ENCODE measurements at places on chromosomes 1 and 21.

- DNase-seq: peak; percentile 58
Observed at GRCh38 chr1:244796719-244797406, 38.6 kb upstream of the COX20 start.

- peak; percentile 5 for DNase-seq
Observed at GRCh38 chr1:110686188-110686587, 11.4 kb upstream of the KCNA3 start.

- no peak for DNase-seq
Observed at GRCh38 chr1:176068901-176069300, 138.2 kb downstream of the COP1 start.

DNA sequence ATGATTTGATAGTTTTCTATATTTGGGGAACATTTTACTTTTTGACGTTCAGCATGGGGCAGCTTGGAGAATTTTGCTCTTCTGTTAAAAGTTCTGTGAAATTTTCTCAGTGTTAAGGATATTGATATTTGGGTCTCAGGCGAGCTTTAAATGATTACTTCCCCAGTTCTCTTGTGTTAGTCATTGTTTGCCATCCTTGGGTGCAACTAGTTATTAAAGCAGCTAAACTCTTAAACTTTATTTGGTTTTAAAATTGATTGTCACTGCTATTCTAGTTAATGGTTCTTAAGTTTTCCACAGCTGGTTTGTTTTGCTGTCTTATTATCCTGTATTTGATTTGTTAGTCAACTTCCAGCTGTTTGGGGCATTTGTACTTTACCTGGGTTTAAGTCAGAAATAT is 9.0 kb downstream of the COG2 start:
- no peak for DNase-seq

DNA sequence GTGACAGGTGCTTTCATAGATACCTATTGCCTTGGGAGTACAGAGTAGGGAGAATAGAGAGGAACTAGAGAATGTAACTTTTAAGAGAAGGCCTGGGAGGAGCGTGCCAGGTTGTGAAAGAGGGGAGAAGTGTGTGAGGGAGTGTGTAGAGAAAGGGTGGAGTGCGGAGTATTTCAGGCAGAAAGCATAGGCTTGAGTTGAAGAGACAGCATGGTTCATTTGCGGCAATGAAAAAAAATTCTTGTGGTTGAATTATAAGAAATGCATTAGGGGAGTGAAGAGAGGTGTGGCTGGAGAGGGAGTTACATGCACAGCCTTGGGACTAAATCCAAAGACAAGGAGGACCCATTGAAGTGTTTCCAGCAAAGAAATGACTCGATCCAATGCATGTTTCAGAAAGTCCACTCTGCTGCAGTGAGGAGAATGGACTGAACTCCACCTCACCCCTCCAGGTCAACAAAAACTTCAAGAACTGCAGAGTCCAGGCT is 81.7 kb upstream of the ADAM30 start:
- no peak for DNase-seq

- no peak for DNase-seq
Observed at GRCh38 chr1:99675292-99675691, 29.4 kb downstream of the PALMD start.

DNA sequence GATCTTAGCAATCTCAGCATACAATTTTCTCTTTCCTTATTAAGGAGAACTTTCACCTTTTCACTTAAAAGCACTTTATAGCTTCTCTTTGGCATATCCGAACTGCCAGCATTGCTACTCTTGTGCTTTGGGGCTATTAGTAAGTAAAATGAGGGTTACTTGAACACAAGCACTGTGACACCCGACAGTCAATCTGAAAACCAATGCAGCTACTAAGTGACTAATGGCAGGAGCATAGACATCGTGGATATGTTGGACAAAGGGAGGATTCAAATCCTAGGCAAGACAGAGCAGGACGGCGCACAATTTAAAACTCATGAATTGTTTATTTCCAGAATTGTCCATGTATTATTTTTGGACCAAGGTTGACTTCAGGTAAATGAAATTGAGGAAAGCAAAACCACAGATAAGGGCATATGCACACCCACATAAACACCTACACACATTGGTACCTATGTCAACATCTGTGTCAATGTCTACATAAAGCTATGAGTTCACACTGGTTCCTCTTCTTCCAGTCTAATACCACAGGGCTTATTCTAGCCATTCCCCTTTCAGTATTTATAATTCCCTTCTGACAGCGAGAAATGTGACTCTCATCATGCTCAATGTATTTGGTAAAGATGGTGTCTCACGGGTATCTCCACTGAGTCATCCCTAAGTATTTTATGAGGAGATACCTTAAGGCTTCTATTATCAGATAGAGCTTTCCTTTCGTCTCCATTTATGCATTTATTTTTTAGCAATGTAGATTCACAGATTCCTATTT is 75.3 kb upstream of the RALGPS2 start:
- peak; percentile 35 for DNase-seq

DNA sequence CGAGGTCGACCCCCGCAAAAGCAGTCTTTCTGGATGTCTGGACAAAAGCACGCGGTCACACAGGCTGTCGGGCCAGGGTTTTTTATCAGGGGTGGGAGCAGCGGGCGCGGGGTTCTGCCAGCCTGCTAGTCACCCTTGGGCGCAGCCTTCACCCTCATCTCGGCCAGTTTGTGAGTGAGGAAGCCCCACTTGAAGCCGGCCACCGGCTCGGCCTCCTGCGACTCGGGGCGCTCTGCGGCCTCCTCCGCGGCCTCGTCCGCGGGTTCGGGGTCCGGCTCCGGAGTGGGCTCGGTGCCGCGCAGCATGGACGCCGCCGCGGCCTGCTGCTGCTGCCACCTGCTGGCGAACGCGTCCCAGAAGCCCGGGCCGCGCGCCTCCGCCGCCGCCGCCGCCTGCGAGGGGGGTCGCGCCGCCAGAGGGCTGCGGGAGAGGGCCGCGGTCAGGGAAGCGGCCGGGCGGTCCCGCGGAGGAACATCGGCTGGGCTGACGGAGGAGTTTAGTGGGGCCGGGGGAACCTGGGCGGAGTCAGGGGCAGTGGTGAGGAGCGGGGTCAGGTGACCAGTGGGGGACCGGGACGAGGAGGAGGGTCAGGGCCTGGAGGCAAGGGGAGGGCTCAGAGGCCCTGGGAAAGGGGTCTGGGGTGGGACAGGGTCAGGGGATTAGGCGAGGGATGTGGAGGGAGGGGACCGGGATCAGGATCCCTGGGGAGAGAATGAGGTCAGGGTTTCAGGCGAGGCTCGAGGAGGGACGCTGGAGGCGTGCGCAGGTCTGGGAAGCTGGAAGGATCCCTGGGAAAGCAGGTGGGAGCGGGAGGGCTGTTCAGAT is 4.5 kb downstream of the C1orf232 start:
- no peak for DNase-seq

- DNase-seq: no peak
Observed at GRCh38 chr1:205994346-205994745, 8.8 kb downstream of the RAB7B start.

DNA sequence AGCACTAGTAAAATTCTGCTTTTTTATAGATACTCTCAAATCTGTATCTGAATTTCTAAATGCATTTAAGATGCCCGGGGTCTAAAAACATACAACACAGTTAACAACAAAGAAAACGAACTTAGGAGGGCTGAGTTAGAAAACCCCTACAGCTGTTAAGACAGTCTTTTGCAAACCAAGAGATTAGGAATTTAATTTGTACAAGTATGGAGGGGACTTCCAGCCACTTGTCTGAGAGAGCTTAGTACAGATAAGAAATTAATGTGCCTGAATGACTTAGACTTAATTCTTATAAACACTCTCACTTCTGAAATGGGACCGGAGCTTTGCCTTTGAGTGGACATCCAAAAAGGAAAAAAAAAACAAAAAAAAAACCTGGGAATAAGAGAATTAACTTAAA is 61.6 kb downstream of the SMYD3 start:
- no peak for DNase-seq

DNA sequence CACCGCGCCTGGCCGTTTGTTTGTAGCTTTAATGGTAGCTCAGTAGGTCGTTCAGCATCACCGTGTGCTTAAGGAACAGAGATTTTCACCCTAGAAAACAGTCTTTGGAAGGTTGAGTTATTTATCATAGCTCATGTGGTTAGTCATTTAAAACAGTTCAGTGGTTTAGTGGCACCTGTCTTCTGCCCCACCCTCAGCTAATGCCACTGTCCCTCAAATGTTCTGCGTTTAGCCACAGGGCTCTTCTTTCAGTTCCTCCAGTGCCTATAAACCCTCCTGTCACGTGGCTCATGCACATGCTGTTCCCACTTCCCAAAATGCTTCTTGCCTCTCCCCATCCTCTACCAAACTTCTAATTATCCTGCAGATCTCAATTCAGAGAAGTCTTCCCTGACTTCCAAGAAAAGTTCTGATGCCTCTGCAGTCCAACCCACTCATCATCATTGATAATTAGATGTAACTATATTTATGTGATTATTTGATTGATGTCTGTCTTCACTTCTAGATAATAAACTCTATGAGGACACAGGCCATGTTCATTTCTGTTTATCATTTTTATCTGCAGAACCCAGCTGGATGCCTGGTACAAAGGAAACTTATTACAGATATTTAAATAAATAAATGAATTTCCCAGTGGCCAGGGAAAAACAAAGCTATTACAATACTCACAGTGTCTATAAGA is 14.4 kb upstream of the DIPK1A start:
- no peak for DNase-seq

Data from M059J (cell line).